ENCODE measurements at places on chromosomes 4 and X.

- no peak for DNase-seq
Measured at GRCh38 chr4:134382478-134383227, 181.1 kb upstream of the PABPC4L start.

- no peak for DNase-seq
Measured at GRCh38 chr4:99587309-99587708, 12.7 kb downstream of the MTTP start.

GRCh38 chrX:358651-359143 lies 28.0 kb downstream of the PPP2R3B start:
- no peak for DNase-seq

DNA sequence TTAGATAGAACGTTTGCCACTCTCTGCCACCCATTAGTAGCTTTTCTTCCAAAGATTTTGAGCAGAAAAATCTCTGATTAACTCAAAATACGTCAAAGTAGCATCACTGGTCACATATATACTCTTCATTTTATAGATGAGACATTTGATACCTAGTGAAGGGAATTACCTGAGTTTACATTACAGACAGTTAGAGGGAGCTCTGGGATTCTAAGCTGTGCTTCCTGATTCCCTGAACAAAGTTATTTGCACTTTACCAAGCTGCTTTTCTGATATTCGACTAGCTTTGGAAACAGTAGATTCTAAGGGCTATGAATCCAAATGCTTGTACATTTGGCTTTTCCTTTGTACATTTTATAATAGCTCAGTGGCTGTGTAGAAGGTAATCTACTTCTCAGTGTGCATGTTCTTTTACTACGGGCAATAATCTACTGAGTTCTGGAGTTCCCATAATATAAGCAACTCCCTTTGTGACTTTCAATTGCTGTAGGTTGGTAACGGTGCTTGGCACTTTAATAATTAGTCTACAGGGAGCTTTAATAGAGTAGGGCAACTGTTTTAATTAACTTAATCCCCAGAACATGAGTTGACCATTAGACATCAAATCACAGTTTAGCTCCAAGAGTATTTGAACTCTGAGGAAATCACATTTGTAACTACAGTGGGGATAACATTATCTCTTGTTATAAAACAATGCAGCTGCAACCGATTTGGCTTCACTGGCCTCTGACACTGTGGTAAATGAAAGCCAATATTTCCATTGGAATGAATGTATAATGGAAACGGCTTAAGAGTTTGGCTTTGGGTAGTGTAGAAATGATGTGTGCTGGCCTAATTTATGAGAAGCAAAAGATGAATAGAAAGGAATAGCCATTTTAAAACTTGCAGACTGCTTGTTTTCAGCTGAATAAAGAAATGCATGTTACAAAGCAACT lies 1602.4 kb downstream of the STIM2 start:
- DNase-seq, result no peak

DNA sequence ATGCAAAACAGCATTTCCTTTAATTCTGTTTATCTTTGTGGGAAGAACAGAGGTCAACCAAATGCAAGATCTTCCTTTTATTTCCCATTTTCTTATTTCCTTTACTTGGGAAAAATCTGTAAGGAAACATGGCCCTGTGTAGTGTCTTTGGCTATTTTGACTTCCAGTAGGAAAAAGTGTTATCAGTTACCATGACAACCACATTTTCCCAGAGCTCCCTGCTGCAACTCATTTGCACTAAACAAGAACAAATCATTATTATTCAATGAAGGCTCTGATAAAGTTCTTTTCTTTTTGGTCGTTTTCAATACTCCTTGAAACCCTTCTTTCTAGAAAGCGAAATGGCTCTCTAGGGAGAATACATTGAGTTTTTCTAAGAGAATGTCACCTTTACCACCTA lies 117.2 kb upstream of the DDX53 start:
- no peak for DNase-seq

DNA sequence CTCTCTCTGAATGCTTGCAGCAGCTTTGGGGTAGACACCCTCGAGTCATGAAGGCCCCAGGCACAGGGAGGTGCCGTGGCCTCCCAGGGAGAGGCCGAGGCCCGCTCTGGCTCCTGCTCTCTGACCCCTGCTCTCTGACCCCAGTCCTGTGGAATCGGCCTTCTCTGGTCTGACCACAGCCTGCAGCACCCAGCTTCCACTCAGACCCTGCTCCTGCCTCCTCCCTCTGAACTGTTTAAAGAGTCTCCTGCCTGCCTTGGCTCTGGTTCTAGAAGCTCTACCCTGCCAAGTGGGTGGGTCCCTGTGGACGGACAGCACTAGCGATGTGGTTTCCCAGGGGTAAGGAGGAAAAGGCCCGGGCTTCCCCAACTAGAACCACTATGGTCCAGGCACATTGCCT lies 78.2 kb upstream of the TMEM150C start:
- no peak for DNase-seq

- DNase-seq, result no peak
Measured at GRCh38 chr4:41331224-41331623, 74.5 kb downstream of the UCHL1 start.

- DNase-seq, result no peak
Measured at GRCh38 chr4:24965627-24966026, 52.8 kb upstream of the CCDC149 start.
